Astrocyte (in vitro differentiated cells and primary cell): ENCODE measurements at places on chromosomes 1 and 21.

- DNase-seq, result no peak
These were observed 156.0 kb upstream of the PTBP2 start for GRCh38 chr1:96565546-96565945.

- no peak for DNase-seq
These were observed 25.7 kb upstream of the KCNK1 start for GRCh38 chr1:233587958-233588799.

DNA sequence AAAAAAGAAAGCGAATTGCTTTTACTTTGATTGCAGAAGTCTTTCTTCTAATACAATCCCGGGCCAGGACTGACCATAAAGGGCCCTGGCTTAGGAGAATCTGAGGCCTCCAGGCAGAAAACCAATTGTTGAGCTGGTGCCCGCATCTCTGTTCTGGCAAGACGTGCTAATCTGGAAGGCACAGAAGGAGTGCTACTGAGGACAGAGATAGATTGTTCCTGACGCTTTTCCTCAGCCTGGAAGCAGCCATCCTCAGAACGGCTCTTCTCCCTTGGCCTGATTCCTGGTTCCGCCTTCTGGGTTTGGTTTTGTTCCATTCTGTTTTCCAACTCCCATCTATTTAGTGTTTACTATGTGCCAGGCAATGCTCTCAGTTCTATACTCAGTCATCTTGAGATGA, 44.8 kb upstream of the SPOCD1 start:
- no peak for DNase-seq

DNA sequence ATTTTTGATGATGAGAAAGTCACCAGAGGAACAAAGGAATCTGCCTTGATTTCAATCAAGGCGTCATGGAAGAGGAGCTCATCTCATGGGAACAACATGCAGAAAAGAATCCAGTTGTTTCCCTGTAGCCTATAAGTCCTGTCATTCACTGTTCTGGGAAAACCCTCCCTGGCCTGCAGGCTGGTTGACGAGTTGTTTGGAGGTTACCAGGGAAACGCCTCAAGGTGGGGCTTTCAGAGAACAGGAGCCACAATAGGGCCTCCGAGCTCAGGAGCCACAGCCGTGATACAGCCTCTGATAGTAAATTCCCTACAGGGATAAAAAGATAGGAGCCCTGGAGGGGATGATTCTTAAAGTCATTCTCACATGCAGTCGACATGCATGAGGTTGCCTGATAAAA, 135.2 kb downstream of the PSMG1 start:
- peak; percentile 59 for DNase-seq

- DNase-seq, result no peak
These were observed 19.4 kb downstream of the ABCG1 start for GRCh38 chr21:42238185-42238934.

GRCh38 chr1:7095343-7095964, 310.2 kb downstream of the CAMTA1 start:
- no peak for DNase-seq

DNA sequence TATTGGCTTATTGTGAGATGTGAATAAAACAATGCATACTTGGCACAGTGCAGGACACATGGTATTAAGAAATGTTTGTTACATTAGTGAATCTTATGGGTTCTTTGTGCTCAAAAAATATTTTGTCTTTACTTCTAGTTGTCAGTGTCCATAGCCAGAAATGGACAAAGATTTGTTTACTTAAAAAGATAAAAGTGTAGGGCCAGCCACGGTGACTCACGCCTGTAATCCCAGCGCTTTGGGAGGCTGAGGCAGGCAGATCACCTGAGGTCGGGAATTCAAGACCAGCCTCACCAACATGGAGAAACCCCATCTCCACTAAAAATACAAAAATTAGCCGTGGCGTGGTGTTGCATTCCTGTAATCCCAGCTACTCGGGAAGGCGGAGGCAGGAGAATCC, 654.6 kb upstream of the NEGR1 start:
- no peak for DNase-seq

DNA sequence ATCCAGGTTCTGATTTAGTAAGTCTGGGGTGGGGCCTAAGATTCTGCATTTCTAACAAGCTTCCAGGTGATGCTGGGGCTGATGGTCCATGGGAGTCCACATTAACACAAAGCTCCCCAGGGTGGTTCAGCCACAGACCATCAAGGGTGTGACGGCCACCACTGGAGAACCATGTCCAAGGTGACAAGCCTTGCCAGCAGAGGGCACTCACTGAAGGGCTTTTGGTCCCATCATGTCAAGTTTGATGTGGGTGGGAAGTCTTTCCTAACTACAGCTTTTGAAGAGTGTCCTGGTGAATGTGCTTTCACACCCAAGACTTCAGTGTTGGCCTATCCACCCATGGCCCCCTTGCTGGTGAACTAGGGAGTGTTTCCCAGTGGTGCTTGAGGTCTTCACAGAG, 67.1 kb downstream of the UBE2T start:
- DNase-seq, result no peak

GRCh38 chr1:118841521-118841920, 146.6 kb downstream of the TBX15 start:
- DNase-seq, result no peak

GRCh38 chr1:89104147-89104546, 21.8 kb downstream of the GBP2 start:
- no peak for DNase-seq

DNA sequence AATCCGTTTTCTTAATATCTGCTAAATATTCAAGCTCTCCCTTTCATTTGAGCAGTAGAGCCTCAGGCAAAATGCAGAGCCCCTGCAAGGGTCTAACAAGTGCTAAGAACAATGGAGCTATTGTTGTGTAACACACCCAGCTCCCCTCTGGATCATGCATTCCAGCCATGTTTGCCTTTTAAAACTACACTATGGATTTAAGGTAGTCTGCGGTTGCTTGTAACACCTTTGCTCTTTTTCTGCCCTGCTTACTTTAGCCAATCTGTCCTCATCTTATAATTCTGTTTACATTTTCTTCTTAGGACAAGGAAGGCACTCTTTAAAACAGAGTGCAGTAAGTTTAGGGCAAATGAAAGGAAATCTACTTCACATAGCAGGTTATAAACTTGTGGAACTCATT, 60.0 kb upstream of the C1orf105 start:
- DNase-seq, result peak; percentile 60

- no peak for DNase-seq
These were observed 9.4 kb downstream of the KIRREL1 start for GRCh38 chr1:158002631-158003405.

DNA sequence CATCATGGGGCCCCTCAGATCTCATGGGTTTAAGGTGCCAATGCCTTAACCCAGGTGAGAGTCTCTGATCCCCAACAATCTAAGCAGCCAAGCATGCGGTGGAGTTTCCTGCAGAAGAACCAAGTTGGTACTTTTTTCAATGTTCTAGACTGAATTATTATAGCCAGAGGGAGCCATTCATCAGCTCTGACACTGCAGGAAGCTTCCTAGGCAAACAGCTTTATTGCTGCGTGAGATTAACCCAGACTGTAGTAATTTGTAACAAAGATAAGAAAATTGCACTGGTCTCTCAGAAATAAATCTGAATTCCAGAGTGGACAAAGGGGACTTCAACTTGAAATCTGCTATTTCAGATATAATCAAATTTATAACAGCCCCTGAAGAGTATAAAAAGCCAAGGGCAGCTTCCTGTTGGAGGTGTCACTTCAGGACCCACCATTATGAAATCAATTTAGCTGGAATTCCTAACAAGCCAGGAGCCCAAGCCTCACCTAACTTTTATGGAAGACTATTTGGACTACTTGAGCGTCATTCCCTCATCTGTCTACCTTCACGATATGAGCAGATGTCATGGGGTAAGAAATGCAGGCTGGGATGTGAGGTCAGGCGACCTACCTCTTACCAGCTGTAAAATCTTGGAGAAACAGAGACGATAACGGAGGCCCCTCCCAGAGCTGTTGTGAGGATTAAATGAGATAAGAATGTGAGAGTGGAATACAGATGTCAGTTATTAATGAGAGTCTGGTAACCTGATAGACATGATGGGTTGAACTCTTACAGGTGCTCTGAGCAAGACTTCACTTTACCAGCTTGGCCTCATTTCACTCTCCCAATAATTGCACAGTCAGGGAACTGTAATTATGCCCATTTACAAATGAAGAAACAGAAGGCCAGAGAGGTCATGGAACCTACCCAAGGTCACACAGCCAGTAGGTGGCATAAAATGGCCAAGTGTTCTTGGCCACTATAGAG, 135.1 kb downstream of the RRAGC start:
- no peak for DNase-seq

DNA sequence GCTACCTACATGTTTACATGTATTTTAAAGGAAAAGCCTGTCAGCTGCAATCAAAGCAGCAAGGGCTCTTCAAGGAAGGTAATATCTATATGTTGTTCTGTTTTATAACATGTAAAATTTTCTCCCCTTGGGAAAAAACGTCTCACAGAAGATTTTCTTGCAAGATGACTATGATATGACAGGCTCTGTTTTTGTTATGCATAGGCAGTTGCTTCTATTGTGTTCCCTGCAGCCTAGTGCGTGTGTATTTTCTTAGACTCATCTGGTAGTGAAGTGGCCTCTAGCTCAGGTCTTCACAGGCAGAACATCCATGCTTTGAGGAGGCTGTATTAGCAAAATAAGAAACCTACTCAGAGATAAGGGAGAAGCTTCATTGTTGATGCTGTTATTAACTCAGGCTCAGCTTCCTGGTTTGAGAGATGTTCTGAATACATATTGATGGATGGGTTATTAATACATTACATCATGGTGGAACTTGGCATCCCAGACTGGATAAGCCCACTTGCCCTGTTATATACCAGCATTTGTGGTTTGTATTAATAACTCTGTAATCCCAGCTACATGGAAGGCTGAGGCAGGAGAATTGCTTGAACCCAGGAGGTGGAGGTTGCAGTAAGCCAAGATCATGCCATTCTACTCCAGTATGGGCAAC, 35.8 kb downstream of the LAMC1 start:
- DNase-seq, result no peak

DNA sequence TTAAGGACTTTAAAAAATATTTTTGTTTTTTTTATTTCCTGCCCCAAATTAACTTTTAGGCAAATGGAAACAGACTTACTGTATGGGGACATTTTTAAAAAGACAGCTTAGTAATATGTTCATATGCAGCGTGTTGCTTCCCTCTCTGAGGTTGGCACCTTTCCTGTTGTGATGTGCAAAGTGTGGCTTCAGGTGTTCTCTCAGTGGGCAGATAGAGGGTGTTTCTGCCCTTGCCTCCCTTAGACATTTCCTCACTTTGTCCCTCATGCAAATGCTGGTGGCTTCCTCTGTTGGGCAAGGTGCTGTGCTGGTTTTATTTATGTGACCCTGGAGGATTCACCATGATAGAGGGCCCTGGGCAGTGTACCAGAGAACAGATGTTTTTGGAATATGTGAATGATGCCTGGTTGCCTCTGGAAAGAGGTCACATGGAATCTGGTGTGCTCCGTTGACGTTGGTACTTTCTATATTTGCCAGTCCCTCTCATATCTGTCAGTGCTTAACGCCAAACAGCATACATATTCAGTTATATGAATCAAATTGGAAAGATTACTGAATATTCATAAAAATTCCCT, 123.5 kb downstream of the PATJ start:
- DNase-seq, result no peak

GRCh38 chr1:15538771-15539170, 12.1 kb downstream of the DNAJC16 start:
- no peak for DNase-seq

DNA sequence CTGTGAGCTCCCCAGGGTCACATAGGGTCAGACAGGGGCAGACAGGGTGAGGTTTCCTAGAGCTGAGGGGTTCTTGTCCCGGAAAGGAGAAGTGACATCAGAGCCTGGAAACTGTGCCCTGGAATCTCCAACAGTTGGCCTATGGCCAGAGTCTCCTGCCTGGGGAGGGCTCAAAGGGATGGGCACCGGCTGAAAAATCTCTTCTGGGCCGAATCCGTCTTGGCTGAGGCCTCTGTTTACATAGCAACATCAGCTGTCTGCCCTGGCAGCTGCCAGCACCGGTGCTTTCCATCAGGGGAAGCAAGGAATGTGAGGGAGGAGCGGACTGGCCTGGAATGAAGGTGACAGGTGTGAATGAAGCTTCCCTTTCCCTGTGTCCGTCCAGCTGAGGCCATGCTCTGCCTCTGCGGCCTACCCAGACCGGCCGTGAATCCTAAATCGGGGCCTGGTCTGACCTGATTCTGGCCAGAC, 30.7 kb downstream of the VASH2 start:
- DNase-seq, result no peak

GRCh38 chr1:97603218-97603617, 317.6 kb downstream of the DPYD start:
- DNase-seq, result no peak

- DNase-seq, result no peak
These were observed 66.3 kb upstream of the SLC45A1 start for GRCh38 chr1:8251635-8252034.

GRCh38 chr1:77421504-77422233, 139.8 kb downstream of the AK5 start:
- DNase-seq, result no peak

DNA sequence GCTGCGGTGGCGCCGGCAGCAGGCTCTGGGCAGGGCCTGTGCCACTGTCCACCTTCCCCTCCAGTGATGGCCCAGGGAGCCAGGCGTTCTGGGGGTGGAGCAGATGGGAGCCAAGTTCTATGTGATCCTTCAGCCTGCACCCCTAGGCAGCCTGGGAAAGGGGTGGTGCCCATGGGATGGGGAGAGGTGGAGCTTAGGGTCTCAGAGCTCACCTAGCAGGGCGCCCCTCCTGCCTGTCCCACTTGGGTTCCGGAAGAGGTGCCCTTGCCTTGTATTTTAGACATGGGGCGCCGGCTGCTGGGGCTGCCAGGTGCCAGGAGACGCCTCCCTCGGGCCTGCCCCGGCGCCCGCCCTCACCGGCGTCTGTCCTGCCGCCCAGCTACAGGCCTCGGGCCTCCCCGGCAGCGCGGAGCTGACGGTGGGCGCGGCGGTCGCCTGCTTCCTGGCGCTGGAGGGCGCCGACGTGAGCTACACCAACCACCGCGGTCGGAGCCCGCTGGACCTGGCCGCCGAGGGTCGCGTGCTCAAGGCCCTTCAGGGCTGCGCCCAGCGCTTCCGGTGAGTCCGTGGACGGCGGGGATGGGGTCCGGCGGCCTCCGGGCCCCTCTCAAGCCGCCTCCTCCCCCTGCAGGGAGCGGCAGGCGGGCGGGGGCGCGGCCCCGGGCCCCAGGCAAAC, 3.1 kb upstream of the MMP23B start:
- no peak for DNase-seq

GRCh38 chr1:166588741-166589140, 250.5 kb upstream of the POGK start:
- no peak for DNase-seq

GRCh38 chr21:38847556-38847955, 41.8 kb downstream of the ETS2 start:
- DNase-seq, result peak; percentile 68

GRCh38 chr1:175537571-175537970, 205.8 kb downstream of the TNR start:
- no peak for DNase-seq

DNA sequence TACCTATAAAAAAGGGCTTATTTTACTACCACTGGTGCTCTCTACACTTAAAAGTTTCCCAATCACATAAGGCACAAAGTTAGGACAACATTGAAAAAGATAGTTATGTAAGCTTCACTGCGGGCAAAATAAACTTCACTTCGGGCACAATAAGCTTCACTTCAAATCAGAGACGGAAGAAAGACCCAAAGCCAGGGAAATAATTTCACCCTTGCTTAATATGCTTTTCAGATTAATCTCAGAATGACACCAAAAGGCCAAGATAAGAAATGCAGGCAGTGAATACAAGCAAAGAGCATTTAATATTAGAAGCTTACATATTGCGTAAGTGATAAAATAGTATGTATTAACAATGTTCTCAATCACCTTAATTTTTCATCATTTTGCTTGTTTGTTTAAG, 444.2 kb downstream of the SETD4 start:
- peak; percentile 39 for DNase-seq
